ENCODE measurements at places on chromosomes 13 and 19. TPM values are rescaled to one million over a fixed set of nuclear protein-coding genes. Genes with fewer than 3 reads are reported as not detected.

The CLEC17A gene
- total RNA-seq, result not detected

The COL5A3 gene
- 20.1 TPM for total RNA-seq

The ZNF772 gene
- 11.9 TPM for total RNA-seq

The LPAR6 gene
- total RNA-seq, result 46.5 TPM

The ZNF560 gene
- not detected for total RNA-seq
